ENCODE measurements at places on chromosomes 1 and 21.
A peak's percentile ranks its signal among the peaks of the same experiment; 100 is the strongest.

DNA sequence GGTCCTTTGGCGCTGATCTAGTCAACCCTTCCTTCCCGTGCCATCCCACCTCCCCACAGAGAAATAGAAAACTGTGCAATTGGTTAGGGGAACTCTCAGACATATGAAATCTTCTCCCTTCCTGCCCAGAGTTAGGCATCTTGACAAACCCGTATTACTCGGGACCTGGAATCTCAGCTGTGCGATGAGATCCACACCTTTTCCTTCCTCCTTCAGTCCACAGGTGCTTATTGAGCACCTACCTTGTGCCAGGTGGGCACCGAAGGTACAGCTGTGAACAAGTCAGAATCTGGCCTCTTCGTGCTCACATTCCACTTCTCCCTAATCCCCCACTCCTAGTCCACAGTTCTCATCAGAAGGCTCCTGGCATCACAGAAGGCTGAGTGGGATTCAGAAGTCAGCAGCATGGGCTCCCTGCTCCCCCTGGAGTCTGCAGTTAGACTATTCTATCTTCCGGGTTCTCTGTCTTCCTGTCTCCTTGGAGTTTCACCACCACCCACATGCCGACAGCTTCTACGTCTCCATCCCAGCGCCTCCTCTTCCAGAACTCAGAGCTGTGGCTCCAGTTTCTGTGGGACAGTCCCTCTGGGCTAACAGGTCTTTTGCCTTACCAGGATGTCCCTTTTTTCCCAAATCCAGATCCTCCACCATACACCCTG is 23.0 kb downstream of the KNCN start:
- no peak for DNase-seq

DNA sequence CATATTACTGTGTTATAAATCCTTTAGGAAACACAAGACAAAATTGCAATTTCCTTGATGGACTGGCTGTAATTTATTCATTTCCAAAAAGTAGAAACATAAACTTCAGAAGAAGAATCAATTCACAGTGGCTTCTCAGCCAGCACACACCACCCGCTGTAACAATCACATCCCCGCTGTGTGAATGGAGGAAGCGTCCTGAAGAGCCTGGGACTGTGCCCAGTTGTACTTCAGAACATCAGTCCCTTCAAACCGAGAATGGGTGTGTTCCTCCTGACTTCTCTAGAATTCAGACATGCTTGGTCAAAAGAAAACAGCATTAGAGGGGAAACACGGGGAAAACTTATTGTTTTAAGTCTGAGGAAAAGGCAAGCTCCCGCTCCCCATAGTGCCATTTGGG is 28.8 kb upstream of the CD84 start:
- DNase-seq, result no peak

DNA sequence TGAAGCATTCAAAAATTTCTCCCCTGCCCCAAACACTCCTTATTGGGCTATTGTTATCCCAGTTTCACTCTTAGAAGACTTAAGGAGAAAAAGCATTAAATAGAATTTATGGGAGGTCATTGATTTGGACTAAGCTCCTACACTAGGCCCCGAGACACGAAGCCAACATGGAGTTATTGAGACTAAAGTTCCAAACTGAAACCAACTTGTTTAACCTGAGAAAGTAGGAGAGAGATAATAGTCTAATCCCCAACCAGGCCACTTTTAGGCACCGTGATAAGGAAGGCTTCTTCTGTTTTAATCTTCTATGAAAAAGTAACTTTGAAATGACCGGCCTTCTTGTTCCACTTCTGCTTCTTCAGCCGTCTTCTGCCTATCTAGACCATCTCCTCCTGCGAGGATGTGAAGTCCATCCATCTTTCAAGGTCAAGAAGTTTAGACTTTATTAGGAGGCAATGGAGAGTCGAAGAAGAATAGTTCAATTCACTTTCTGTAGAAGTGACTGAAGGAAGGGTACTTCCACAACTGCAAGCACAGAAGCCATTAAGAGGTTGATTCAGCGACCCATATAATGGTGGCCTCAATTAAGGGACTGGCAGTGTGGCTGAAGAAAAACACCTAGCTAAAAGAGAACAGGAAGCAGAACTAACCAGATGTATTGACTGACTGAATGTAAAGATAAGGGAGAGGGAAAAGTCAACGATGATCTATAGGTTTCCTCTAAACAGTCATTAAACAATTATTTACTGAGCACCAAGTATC is 428.8 kb downstream of the SMYD3 start:
- DNase-seq, result no peak

GRCh38 chr1:19918057-19918456 is 5.4 kb downstream of the PLA2G2E start:
- DNase-seq, result peak; percentile 75

DNA sequence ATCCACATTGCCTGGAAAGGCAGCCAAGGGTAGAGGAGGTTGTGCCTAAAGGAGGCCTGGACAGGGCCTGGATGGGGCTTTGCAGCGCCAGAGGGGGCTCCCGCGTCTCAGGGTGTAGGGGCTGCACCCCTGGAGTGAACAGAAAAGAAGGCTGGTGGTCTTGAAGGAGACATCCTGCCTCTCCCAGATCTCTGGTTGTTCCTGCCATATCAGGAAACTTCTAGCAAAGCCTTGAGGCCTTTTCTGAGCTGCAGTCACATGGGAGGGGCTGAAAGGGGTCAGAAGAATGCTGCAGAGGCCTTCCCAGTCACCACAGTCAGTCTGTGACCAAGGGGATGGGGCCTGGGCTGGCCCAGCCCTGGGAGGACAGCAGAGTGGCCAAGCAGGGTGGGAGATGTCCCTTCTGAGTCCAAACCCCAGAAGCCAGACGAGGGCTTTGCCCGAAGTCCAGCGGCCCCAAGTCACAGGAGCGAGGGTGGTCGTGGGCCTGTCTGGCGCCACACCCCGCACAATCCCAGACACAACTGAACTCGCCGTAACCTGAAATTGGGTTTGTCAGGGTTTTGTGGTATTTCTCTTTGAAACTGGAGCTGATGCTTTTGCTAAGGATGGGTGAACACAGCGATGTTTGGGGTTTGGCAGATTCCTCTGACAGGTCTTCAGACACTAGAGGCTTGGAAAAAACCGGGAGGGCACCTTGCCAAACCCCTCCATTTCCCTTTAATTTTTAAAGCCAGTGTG is 29.6 kb downstream of the SIM2 start:
- DNase-seq, result no peak

DNA sequence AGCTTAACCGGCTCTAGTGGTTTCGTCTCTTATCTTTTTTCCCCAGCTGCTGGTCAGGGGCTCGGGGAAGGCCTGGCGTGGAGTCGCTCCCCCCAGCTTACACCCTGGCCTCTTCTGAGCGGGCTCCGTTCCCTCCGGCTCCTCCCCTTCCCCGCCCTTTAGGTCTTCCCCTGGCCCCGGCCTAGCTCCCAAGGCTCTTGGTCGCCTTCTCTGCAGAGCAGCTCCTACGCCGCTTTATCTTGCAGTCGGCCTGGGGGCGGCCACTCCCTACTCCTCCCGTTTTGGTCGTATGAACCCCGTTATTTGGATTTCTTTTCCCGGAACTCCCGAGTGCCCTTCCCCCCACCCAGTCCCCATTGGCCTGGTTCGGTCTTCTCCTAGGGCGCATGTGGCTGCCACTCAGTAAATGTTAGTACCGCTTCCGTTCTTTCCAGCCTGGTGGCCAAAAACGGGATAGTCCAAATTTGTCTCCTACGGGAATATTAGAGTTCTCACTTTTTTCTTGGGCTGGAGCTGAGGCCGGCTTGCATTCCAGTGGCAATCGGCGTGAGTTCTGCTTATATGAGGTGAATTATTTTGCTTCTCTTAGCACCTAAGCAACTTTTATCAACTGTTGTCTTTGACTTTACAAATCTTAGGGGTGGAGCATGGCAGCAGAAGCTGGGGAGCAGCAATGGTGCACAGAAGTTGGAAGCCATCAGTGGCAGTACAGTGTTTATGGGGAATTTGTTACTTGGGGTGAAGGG is 467 bp downstream of the THRAP3 start:
- DNase-seq, result peak; percentile 79

DNA sequence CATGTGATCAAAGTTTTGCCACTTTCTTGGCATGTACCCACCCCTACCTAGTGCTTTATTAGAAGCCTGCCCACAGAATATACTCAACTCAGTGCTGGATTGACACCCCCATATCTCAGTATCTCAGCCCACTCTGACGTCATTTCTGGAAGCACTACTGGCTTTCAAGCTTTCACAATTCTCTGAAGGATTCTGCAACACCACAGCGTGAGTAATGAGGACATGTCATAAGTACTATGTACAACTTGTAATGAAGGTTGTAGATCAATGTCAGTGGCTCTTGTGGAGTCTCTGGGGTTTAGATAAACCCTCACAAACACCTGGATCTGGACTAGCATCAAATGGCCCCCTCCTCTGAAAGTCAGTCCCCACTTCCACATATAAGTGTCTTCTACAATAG is 57.2 kb downstream of the TNFSF4 start:
- no peak for DNase-seq

Data from skin of body (tissue), 3 donors.